A673 (cell line): ENCODE measurements at places on chromosomes 16 and 17.

GRCh38 chr16:62213763-62214162 lies 177.5 kb upstream of the CDH8 start:
- DNase-seq: peak; percentile 57

GRCh38 chr16:74700438-74701225 lies at the start of gene MLKL:
Gene MLKL (minus strand): TSS chr16:74700862. CDS start chr16:74695757, 5,105 bp downstream.
- peak; percentile 62 for DNase-seq

- peak; percentile 24 for DNase-seq
Observed at GRCh38 chr17:29257756-29258155, 11.1 kb downstream of the CRYBA1 start.

GRCh38 chr16:87435372-87436224 lies 43.5 kb downstream of the MAP1LC3B start:
- DNase-seq: peak; percentile 46

DNA sequence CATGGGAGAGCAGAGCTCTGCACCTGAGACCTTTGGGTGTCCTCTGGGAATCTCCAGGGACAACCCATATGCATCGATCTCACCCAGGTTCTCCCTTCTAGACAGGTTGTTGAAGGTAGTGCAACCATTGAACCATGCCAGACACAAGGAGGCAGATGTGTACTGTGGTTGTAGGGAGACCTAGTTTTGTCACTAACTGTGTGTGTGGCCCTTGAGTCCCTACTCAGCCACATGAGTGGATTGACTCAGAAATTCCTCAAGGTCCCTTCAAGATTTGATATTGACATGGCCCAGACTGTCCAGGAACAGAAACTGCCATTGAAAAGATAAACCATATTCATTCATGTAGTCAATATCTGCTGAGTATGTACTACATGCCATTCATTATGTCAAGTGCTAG lies 396.4 kb upstream of the CCL2 start:
- no peak for DNase-seq

- no peak for DNase-seq
Observed at GRCh38 chr16:47493381-47494337, 32.5 kb downstream of the PHKB start.

DNA sequence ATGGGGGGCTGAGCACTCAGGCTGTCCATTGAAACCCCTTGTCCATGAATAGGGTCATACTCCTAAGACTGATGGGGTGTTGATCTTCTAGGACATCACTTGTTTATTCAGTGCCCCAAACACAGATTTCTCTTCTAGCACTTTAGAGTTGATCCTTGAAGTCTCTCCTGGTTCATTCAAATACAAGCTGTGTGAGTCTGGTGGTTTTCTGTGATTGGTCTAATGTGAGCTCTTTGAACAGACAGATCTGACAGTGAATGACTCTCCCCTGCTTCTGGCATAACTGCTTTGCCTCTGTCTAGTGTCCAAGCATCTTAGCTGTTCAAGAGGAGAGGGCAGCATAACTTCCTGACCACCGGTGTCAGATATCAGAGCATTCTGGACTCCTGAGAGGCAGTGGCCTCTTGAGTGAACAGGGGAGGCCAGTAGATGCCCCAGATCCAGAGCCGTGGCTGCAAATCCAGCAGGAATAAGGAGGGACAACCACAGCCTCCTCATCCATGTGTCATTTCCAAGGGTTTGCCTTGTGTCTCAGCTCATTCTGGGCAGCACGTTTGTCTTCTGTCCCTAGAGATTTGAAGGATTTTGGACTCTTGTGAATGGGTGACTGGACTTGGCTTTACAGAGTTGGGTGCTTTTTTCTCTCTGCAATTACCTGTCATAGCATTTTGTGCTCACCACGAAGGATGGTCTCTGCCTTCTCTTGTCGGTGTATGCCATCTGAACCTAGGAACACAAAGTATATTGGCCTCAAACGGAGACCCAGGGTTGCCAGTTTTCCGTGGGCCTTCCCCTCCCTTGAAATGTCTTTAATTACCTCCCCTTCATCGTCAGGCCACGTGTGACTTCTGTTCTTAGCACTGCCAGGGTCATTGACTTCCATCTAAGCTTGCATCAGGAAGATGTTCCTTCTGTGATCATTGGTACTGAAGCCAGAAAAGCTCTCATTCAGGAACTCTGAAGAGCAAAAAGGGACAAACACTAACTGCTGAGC lies 13.9 kb upstream of the CLEC18C start:
- no peak for DNase-seq

DNA sequence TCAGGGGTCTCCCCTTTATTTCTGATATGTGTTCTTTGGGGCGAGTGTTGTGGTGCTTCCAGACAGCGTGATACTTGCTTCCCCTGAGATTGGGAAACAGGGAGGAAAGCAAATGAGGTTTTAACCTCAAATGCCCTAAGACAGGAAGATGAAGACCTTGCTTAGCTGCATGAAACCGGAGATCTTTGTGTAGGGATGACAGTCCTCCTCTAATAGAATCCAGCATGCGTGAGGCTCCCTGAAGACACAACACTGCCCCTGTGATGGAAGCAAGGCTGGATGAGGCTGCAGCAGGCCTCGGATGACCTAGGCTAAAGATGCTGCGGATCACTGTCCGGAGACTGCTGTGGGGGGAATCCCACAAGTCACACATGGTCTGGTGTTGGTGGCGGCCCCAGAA lies 491.0 kb downstream of the CDH13 start:
- no peak for DNase-seq

DNA sequence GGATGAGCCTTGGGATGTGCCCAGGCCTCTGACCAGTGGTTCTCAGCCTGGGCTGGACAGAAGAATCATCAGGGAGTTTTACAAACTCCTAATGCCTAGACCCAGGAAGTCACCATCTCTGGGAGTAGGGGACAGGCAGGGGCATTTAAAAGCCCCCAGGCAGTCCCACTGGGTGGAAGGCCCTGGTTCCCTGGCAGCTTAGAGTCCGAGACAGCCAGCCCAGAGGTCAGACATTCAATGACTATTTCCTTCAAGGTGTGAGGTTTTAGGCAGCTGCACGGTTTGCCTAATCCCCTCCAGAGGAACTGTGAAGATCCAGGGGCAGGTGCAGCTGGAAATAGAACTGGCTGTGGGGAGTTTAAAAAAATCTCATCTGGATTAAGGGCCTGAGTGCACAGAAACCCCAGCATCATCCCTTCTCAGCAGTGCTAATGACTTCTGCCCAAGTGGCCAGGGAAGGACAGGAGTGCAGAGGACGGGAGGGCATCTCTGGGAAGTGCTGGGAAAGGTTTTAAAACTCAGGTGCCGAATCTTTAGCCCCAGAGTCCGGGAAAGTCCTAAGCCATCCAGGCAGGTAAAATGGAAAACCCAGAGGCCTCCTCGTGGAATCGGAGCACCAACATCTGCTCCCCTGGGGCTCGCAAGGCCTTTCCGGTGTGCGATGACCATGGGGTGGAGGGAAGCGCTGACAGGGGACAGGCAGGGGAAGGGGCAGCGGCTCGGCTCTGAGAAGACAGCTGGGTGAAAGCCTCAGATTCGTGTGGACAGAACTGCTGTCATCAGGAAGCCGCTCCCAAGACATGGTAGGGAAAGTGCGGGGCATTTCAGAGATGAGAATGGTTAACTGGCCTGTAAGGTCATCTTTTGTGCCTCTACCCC lies 1.5 kb upstream of the LGALS3BP start:
- DNase-seq: no peak

DNA sequence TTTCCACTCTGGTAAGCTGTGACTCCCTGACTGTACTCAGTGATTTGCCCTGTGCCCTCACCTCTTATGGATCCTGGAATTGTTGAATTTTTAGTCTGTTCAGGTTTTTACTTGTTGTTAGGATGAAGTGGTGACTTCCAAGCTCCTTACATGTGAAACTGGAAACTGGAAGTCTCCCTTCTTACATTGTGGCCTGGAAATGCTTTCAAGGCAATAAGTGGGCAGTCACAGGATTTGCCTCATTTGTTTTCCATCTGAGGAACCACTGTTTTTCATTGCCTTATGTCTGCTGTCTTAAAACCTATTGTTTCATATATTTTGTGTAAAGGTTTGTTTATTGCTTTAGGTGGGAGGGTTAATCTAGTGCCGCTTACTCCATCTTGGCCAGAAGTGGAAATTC lies 155.8 kb downstream of the CYB561 start:
- no peak for DNase-seq

GRCh38 chr16:81127051-81127450 lies 30.9 kb upstream of the GCSH start:
- no peak for DNase-seq

DNA sequence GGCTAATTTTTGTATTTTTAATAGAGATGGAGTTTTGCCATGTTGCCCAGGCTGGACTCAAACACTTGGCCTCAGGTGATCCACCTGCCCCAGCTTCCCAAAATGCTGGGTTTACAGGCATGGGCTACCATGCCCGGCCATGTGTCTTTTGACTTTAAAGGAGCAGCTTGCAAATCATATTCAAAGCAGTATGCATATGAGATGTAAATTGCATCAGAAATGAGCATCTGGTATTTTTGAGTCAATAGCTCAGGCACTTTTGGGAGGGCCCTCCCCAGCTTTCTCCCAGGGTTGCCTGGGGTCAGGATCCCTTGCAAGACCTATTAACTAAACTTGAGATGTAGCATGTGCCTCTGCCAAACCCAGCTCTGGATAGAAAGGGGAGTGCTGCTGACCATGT lies 21.5 kb downstream of the EPOP start:
- DNase-seq: no peak

DNA sequence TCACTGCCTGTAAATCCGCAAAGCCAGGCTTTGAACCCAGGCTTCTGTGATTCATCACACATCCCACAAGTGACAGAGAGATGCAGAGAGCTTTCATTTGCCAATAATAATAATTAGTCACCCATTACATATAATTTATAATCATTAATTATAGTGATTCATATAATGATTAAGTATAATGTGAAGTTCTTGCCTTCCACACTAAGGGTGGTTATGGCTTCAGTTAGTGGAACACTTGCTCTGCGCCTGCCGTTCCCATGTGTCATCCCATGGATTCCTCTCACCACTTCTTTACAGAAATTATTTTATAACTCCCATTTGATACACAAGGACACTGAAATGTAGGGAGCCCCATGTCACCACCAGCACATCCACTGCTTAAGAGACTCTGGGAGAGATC lies 39.8 kb upstream of the XYLT1 start:
- no peak for DNase-seq

GRCh38 chr16:65675161-65675560 lies 553.3 kb upstream of the CDH11 start:
- no peak for DNase-seq

- no peak for DNase-seq
Observed at GRCh38 chr16:46730801-46731690, 17.1 kb downstream of the MYLK3 start.

DNA sequence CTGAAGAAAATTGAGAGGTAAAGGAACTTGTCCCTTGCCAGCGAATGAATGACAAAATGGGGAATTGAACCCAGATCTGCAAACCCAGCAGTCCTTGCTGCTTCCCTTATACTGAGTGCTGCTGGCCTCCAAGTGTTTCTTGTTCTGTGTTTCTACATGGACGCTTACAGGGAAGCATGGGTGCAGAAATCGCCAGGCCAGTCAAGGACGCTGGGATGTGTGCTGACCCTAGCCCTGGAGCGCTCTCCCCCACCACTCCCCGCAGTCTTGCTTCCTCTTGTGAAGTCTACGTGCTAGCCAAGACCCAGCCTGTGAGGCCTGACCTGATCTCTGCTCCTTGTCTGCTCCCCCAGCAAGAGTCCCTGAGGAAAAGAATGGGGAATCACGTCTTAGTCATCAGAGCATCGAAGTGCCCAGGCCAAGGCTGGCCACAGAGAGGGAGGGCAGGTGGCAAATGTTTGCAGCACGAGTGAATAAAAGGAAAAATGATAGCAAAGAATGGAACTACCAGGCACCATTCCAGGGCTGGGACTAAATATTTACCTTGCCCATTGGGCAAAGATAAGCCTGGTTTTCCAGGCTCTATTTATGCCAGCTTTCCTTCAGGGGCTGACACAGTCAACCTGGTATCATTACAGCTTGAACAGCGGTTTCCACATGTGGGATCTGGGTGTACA lies 17.4 kb downstream of the CA4 start:
- DNase-seq: no peak

- DNase-seq: no peak
Observed at GRCh38 chr16:87552772-87553573, 49.3 kb upstream of the JPH3 start.

DNA sequence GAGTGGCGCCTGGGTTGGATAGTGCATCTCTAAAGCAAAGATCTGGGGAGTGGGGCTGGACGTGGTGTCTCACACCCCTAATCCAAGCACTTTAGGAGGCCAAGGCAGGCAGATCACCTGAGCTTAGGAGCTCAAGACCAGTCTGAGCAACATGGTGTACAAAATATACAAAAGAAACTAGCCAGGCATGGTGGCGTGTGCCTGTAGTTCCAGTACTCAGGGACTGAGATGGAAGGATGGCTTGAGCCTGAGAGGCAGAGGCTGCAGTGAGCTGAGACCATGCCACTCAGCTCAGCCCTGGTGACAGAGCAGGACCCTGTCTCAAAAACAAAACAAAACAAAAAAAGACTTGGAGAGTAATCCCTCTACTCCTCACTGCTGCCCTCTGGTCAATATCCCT lies 96.0 kb downstream of the ZFHX3 start:
- DNase-seq: no peak

- DNase-seq: no peak
Observed at GRCh38 chr17:77444628-77444983, 303.8 kb downstream of the SEC14L1 start.

GRCh38 chr16:26118575-26118974 lies 426.8 kb downstream of the HS3ST4 start:
- DNase-seq: peak; percentile 73

DNA sequence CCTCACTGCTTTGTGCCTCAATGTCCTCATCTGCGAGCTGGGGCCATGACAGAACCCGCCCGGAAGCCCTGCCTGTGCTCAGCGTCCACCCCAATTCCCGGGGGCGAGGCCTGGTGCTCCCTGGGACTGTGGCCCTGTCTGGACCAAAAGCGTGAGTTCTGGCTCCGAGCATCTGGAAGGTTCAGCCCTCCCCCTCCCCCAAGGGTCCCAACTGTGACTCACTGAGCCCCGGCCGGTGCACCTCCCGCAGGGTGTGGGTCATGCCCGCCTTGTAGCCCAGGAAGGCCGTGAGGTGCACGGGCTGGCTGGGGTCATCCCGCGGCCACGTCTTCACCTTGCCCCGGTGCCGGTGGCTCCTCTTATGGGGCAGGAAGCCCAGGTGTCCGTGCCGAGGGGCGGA lies 755 bp downstream of the RPL3L start:
- DNase-seq: no peak

DNA sequence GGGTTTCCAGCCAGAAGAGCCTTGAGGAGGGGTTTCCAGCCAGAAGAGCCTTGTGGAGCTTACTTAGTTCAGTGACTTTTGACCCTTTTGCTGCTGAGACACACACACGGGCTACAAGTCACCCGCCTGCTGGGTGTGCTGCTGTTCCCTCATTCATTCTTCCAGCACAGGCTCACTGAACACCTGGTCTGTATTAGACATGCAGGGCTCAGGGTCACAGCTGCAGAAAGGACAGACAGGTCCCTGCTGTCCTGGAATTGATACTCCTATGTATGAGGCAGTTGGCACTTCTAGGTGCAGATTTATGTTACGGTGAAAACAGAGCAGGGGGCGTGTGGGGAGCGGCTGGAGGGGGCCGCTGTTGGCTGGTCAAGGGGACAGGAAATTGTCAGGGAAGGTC lies 6.8 kb downstream of the CACNG4 start:
- DNase-seq: no peak
